ENCODE measurements at places on chromosomes 5 and 9.

GRCh38 chr9:131214286-131214856 lies 61.9 kb downstream of the FAM78A start:
- no peak for DNase-seq

GRCh38 chr5:123549256-123549904 lies 37.4 kb downstream of the CSNK1G3 start:
- no peak for DNase-seq

- no peak for DNase-seq
Measured at GRCh38 chr5:36590513-36591286, 15.7 kb upstream of the SLC1A3 start.

DNA sequence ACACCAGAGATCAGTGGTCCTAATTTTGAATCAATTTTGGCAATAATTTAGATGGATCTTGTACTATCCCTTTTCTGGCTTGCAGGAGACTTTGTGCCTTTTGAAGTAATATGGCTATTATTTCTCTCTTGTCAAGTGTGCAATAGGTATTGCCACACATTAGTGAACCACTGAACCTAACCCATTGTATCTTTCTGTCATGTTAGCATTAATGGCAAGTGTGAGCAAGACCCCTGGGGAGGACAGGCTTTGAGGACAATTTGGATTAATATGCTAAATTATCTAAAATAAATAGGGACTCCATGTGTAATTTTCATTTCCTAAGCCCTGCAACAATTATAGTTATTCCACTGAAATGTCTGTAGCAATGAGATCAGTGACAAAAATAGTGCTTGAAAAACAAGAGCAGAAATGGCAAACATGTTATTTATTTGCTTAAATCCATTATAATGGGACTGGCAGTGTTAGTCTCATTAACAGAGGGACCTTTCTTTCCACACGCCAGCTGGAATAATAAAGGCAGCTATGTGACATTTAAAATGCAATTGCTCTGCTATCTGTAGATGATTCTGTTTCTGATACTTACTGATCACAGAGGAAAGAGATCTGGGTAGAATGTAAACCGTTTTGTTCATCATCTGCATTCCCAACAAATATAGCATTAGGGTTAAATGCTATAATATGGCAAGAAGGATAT lies 753.3 kb upstream of the ZNF608 start:
- no peak for DNase-seq

- no peak for DNase-seq
Measured at GRCh38 chr5:88670461-88670860, 212.5 kb downstream of the MEF2C start.

DNA sequence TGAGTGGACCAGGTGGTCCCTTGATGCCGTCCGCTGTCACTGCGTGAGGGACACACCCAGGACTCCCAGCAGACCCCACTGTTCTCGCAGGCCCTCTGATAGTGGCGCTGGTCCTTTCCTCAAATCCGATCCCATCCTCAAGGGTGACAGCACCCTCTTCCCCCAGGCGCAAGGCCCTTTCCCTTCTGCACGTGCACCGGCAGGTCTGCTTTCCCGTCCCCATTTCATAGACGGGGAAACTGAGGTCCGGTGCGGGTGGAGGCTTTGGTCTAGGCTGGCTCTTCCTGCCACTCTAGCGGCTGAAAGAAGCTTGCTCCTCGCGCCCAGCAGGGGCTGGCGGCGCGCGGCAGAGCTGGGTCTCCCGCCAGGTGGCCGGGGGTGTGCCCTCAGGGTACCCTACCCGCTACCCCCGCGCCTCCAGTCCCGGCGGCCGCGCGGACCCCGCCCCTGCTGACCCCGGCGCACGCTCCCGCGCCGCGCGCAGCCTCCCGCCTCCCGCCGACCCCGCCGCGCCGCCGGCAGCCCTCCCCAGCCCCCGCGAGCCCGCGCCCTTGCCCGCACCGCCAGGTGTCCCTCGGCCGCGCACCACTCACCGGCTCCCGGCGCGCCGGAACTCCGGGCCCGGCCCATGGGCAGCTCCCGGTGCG lies 453 bp downstream of the RASGEF1C start:
- DNase-seq = no peak

GRCh38 chr5:127028822-127029457 lies 1.4 kb downstream of the MARCHF3 start:
- no peak for DNase-seq

GRCh38 chr5:156922207-156922792 lies 40.7 kb downstream of the TIMD4 start:
- DNase-seq = no peak

GRCh38 chr5:116038817-116039216 lies 6.5 kb downstream of the ARL14EPL start:
- no peak for DNase-seq

- no peak for DNase-seq
Measured at GRCh38 chr5:180208038-180208434, 975 bp downstream of the RASGEF1C start.

- no peak for DNase-seq
Measured at GRCh38 chr9:77949751-77950436, 81.7 kb downstream of the GNAQ start.

- DNase-seq = no peak
Measured at GRCh38 chr5:39200081-39200480, 19.3 kb downstream of the FYB1 start.

- DNase-seq = no peak
Measured at GRCh38 chr9:135737840-135738521, 36.0 kb downstream of the KCNT1 start.

All from RCC 7860 (cell line).